NCI-H460 (cell line): ENCODE measurements at places on chromosomes 2 and 18.
A peak's percentile ranks its signal among the peaks of the same experiment; 100 is the strongest.

- DNase-seq = peak; percentile 80
These were observed 207.4 kb downstream of the ARL6IP6 start for GRCh38 chr2:152925547-152926448.

- no peak for DNase-seq
These were observed 222.1 kb upstream of the SMAD2 start for GRCh38 chr18:48152549-48152948.

GRCh38 chr2:62071760-62072680, 123.9 kb upstream of the B3GNT2 start:
- no peak for DNase-seq

DNA sequence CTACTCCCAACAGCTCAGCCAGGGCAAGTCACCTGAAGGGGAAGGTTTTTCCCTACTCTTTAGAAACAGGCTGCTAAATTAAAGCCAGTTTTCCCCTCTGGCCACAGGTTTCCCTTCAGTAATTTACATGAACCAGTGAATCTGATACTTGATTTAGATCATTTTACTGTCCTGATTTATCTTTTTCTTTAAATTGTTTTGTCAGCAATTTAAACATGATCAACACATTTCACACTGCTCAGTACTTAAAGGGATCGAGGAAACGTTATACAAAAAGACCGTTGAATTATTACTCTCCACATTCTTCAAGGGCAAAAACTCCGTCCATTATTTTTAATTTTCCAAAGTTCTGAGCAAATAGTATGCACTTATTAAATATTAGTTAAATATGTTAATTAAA, 1165.7 kb upstream of the GYPC start:
- no peak for DNase-seq

DNA sequence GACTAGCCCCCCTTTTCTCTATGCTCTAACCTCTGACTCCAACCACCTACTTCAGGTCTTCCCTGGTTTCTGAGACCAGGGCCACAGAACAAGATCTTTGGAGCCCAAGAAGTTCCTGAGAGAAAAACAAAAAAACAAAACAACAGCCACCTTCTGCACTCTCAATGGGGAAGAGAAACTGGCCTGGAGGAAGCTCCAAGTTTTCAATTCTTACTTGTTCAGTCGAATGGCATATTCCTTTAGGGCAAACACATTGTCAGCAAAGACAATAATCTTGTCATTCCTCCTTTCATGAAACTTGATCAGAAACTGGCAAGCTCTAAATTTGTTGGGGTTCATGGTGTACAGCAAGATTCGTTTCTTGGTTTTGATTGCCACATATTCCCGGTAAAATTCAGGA, 15.0 kb downstream of the ERCC3 start:
- no peak for DNase-seq

DNA sequence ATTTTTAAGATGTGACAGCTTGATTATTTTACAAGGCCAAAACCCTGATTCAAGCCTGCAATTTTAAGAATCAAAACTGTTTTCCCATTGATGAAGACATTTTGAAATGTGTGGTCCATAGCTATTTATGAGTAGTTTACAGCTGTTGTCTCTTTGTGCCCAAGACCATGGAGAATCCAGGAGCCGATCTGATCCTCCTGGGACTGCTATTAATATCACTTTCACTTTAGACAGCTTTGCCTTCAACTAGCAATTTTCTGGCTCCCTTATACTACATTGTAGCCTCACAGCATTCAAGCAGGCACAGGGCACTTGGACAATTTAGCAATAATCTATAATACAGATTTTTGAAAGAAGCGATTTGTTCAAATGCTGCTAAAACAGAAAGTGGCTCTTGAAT, 172.9 kb downstream of the SLC8A1 start:
- no peak for DNase-seq

DNA sequence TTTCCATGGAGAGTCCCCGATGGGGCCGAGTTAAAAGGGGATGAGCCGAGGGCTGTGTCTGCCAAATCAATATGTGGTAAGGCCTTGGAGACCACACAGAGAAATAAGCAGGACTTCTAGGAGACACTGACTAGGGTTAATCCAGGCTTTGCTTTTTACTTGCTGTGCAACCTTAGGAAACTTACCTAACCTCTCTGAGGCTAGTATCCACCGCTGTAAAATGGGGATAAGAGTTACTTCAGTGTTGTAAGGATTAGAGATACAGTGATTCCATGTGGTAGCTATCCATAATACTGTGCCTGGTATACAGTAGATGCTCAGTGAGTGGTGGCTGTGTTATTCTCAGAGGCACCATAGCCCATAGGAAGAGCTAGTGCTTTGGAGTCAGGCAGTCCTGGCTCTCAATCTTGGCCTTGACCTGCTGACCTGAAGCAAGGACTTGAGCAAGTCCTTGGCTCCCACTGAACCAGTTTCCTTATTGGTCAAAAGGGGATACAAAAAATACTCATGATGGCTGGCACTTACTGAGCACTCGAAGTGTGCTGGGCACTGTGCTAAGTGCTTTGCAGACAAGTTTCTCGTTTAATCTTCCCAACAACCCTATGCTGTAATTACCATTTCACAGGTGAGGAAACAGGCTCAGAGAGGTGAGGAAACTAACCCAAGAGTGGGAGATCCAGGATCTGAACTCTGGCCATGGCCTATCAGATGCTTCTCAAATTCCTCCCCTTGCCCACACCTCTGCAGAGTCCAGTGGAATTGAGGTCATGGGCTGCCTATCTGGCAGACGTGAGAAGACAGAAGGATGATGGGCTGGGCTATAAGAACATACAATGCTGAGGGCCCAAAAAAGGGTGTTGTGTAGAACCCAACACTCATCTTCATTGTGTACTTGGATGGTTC, 12.0 kb upstream of the DES start:
- no peak for DNase-seq

- DNase-seq = no peak
These were observed 548.2 kb downstream of the CBLN2 start for GRCh38 chr18:71995904-71996465.

DNA sequence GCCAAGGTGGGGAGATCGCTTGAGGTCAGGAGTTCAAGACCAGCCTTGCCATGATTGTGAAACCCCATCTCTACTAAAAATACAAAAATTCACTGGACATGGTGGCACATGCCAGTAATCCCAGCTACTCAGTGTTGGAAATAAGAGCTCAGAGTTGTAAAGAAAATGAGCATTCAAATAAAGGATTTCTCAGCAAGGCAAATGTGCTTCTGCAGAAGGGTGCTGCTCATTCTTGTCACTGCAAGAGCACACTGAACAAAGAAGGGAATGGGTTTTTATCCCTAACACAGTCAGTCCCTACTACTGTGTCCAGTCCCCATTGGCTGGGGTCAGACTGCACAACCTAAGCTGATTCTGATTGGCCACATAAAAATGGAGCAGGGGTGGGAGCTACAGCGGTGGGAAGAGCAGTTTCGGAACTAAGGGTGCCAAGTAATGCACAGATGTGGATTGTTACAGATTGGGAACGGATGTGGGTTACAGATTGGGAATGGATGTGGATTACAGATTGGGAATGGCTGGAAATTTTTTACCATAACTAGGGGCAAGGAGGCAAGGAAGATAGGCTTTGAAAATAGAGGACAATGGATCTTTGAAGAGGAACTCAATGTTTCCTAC, 31.1 kb upstream of the TRAPPC8 start:
- no peak for DNase-seq

- peak; percentile 36 for DNase-seq
These were observed 139.4 kb downstream of the MTCL1 start for GRCh38 chr18:8844721-8845148.

DNA sequence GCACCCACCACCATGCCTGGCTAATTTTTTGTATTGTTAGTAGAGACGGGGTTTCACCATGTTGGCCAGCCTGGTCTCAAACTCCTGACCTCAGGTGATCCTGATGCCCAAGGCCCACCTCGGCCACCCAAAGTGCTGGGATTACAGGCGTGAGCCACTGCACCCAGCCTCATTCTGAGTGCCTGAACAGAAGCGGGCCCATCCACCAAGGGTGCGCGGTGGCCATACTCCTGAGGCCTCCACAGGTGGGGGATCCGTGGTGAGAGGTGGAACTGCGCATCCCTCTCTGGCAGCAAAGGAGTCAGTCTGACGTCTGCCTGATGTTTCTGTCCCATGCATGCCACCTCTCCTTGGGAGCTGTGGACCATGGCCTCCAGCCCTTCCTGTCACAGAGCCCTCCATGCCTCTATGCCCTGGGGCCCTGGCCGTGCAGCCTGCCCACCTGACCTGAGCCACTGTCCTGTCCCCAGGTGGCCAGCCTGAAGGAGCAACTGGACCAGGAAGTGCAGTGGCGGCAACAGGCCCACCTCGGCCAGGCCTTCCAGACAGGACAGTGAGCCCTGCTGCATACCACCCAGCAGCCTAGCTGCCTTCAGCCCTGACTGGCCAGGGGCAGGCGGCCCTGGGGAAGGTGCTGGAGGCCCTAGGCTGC, 7.6 kb upstream of the SNED1 start:
- no peak for DNase-seq

- DNase-seq = peak; percentile 15
These were observed at the start of gene AKAIN1 for GRCh38 chr18:5197032-5197434. TSS of gene AKAIN1 (minus strand) at chr18:5197257. CDS start at chr18:5197053, 204 bp downstream.

GRCh38 chr2:162989507-162989906, 150.9 kb upstream of the KCNH7 start:
- DNase-seq = no peak

- DNase-seq = peak; percentile 48
These were observed 1.1 kb downstream of the ID2 start for GRCh38 chr2:8682719-8683667.

- no peak for DNase-seq
These were observed 31.1 kb downstream of the GREB1 start for GRCh38 chr2:11564816-11565567.

GRCh38 chr2:132638313-132639040, 31.5 kb downstream of the LYPD1 start:
- no peak for DNase-seq

DNA sequence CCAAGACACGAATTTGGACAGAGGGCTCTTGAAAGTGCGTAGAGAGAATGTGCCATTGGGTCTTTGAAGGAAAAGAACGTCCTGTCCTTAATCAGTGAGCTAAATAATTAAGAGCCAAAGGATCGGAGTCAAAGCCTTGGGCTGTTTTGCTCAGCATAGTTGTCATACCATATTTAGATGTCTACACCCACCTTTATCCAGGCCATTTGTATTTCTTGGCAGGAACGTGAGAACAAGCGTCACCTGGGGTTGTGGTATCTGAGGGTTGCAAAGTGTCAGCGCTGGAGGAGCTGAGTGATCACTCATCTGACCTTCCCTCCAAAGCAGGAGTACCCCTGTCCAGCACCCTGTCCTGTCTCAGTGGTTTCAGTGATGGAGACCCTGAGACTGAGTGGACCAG, 4.5 kb downstream of the LPIN1 start:
- DNase-seq = no peak

DNA sequence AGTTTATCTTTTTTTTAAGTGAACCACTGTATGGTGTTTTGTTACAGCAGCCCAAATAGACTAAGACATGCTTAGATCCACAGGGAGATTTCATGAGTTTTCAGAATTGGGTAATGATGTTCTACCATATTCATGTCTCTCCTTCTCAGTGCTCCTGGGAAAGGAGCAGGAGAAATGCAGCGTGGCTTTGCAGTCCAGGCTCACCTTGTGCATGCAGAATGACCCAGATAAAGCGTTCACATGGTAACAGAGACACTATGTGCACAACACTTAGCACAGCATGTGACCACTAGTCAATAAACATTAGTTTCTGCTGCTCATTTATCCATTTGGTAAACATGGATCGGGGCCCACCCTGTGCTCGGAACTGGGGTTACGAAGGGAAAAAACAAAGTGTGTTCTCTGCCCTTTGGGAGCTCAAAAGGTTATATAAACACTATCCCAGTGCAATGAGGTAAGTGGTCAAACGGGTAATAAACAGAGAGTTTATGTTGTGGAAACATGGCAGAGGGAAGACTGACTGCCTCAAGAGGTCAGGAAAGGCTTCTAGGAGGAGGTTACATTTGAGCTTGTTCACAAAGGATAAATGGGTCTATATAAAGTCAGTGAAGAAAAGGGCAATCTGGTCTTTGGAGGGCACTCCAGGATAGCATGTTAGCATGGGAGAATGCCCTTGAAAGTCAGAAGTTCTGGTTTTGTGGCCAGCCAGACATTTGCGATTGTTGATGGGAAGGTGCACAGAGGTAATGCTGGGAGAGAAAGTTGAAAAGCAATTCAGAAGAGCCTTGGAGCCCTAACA, 299.2 kb downstream of the TDRD15 start:
- DNase-seq = no peak

- no peak for DNase-seq
These were observed 58.7 kb downstream of the SLC25A12 start for GRCh38 chr2:171835386-171835785.

- DNase-seq = no peak
These were observed 85.4 kb upstream of the ALPP start for GRCh38 chr2:232293191-232293590.

DNA sequence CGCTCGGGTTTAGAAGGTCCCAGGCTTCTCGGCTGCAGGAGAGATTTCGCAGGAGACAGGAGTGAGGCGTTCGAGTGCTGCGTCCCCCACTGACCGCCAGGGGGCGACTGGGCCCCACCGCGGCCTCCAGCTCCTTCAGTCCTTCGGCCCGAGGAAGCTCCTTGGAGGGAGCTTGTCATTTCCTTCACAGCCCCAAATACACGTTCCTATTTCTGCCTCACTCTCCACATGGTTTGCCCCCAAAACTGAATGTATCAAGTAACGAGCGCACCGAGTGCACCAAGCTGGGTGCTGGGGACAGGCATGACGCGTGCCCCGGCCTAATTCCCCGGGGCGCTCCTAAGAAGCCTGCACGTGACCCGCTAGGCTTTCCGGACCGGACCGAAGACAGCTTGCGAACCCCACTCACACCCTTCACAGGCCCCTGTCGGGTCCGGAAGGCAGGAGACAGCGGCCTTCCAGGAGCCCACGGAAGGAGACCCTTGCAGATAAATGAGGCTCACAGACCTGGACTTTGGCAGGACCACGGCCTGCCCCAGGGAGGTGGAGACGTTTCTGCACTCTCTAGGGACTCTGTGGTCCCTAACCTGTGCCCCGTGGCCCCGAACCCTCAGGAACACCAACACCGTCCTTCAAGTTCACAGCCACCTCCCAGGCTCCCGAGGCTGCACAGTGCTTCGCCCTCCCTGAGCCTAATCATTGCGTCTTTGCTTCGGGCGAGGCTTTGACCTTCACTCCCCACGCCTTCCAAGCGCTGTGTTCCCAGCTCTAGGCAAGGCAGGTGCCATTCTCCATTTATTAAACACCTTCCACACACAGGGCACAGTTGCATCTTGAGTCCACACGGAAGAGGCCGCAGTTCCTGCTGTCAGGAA, 13.0 kb upstream of the FAHD2A start:
- peak; percentile 40 for DNase-seq

- DNase-seq = no peak
These were observed 99.6 kb downstream of the KCNF1 start for GRCh38 chr2:11011359-11011758.

DNA sequence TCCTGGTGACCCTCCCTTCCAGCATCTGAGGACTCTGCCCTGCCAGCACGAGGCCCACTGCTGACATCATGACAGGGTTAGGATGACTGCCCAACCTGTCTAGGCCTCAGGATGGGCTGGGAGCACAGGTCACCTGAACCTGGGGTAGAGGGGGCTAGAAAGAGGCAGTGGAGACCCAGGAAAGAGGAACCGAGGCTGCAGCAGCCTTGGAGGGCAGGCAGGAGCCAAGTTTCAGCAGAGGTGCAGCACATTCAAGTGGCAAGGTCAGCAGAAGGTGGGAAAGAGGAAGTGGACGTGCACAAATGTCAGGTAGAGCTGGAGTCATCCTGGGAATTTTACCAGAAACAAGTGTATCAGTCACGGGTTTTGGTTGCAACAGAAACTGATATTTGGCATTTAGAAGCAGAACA, 13.6 kb upstream of the RAB10 start:
- DNase-seq = no peak
